T-cell (primary cell): ENCODE measurements at places on chromosomes 2 and 18.
A peak's percentile ranks its signal among the peaks of the same experiment; 100 is the strongest.

- no peak for DNase-seq
These were observed 12.3 kb upstream of the SEMA4C start for GRCh38 chr2:96882230-96882629.

DNA sequence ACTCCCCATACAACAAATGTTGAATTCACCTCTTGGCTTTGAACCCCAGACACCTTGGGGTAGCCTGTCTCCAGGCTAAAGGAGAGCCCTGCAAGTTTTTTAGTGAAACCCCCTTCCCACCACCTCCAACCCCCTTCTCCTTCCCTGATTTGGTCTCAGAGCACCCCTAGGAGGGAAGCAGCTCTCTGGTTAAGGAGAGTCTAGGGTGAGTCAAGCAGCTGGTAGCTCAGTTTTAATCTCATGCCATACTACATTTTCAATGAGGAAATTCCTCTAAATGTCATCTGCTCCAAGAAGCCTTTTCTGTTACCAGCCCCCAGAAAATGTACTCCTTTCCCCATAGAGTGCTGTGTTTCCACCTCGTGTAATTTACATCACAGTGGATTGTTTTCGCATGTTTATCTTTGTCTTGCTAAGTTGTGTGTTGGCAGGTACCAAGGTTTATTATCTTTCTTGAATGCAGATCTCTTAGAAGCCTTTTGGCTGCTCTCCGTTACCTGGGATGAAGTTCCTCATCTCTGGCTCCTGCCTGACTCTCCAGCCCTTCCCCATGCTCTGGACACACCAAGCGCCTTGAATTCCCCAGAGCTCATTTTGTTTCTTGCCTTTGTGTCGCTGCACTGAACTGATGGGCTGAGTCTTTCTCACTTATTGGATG lies 82.2 kb downstream of the ASAP2 start:
- DNase-seq: no peak

DNA sequence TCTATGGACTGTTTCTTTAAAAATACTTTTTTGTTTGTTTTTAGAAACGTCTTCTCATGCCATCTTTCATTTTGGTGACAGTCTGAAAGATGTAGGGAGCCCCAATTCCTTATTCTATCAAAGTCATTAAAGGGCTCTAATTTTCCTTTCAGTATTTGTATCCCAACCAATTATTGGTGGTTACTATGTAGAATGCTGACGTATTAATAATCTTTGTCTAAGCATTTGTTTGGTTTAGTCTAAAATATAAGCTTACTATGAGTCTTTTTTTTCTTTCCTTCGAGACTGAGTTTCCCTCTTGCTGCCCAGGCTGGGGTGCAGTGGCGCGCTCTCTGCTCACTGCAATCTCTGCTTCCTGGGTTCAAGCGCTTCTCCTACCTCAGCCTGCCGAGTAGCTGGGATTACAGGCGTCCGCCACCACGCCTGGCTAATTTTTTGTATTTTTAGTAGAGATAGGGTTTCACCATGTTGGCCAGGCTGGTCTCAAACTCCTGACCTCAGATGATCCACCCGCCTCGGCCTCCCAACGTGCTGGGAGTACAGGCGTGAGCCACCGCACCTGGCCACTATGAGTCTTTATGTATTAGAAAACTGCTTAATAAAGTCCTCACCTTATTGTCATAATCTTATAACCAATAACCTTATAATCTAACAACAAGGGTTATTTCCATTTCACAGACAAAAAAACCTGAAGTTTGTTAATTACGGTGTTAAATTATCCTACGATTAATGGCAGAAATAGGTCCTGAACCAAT lies 849 bp upstream of the VRK2 start:
- DNase-seq: no peak

DNA sequence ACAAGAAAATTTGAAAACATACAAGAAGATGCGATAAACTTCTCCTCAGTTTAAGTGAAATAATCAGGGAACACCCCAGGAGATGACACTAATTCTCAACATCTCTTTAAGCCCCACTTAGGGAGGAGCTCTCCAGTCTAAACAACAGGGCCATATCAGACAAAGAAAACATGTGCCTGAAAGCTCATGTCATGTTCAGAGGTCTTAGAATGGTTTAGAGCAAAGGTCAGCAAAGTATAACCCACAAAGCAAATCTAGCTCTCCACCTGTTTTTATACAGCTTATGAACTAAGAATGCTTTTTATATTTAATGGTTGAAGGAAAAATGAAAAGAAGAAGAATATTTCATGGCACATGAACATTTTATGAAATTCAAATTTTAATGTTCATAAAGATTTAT lies 155.6 kb upstream of the NOL4 start:
- no peak for DNase-seq

DNA sequence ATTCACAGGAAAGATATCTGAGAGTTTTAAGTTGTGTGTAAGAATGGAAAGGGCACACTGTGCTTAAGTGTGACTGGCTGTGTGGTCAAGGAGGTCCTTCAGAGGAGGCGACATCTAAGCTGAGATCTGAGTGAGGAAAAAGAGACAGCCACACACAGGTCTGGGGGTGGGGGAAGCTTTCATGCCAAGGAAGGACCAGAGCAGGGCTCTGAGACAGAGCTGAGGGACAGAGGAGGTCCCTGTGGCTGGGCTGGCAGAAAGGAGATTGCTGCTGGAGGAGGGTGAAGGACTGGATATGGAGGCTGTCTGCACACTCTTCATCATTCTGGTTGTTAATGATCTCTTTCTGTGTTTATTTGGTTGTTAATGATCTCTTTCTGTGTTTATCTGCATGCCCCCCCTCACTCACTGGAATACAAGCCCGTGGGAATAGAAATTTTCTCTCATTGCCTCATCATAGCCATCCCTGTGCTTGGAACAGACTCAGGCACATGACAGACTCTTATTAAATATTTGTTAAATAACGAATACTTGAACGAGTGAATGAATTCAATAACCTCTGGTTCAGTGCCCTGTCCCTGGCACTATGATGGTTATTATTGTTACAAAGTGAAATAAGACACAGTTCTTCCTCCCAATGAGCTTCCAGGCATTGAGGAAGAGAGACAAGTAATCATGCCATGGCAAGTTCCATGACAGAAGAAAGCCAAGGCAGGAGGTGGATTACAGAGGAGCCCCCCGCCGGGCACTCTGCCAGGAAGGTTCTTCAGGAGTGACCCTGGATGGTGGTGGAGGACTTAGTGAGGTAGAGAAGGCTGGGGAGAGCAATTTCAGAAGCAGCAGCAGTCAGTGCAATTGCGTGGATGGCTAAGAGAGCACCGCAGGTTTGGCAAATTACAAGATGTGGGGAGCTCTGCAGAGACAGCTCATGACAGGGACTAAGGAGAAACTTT lies 399.4 kb upstream of the HS6ST1 start:
- no peak for DNase-seq

DNA sequence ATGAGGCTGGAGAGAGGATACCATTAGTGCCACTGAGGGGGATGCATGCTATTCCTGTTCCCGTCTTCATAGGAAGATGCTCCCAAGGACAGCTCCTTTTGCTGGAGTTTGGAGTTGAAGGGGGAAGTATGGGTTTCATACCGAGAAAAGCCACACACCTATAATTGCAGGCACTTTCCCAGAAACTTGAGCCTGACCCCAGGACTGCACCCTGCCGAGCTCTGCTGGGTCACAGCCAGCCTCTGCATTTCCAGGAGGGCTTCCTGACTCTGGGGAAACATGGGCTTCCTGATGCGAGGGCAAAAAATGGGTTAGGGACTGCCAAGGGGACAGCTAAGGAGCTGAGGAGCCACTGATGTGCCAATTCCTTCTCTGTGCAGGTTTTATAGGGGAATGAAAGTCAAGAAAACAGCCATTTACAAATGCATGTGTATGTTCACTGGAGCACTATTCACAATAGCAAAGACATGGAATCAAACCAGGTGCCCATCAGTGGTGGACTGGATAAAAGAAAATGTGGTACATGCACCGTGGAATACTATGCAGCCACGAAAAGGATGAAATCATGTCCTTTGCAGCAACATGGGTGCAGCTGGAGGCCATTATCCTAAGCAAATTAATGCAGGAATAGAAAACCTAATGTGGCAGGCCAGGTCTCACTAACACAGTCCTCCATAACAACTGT lies 104.5 kb downstream of the ACAA2 start:
- no peak for DNase-seq

- DNase-seq: no peak
These were observed 148.4 kb downstream of the SH3RF3 start for GRCh38 chr2:109277406-109277805.

DNA sequence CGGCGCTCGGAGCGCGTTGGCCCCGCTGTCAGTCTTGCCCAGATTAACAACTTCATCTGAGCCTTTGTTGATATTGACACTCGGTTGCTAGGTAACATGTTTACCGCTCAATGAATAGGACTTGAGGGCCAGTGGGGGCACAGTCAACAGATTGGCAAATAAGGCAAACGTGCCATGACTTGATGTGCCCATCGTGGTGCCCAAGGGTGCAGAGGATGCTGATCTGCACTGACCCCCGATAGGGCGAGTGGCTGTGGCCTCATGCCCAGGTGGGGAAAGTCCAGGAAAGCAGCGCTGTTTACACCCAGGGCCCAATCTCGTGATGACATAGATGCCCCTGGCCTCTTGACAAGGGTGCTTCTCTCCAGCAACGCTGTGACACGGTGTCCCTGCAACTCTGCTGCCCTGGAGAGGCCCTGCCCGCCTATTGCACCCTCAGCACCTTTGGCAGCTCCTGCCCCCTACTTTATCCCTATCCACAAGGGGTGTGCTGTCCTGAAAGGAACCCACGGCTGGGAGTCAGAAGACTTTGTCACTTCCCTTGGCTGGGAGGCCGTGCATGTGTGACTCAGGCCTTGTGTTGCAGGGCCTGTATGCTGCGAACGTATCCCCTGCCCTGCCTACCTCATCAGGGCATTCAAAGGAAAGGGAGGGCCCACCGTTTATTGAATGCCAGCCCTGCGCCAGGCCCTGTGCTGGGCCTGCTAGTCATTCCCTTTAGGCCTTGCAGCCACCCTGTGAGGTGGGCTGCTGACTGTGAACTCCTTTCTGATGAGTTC lies 158.0 kb downstream of the INHBB start:
- no peak for DNase-seq

DNA sequence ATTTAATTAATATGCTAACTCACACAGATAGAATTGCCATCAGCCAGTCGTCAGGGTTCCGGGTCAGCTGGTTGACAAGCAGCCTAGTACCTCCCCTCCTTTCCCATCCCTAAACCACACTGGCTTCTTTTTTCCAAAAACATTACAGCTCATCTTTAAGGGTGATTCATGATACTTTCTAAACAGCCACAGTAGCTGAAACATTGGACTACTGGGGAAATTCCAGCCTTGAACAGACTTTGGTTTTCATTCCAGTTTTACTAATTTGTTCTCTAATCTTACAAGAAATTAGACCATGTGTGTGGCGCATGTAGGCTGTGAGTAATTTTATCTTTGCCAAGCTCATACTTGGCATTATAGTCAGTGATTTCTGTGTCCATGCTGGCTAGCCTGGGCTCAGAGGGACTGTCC lies 110.8 kb downstream of the FMNL2 start:
- DNase-seq: no peak

DNA sequence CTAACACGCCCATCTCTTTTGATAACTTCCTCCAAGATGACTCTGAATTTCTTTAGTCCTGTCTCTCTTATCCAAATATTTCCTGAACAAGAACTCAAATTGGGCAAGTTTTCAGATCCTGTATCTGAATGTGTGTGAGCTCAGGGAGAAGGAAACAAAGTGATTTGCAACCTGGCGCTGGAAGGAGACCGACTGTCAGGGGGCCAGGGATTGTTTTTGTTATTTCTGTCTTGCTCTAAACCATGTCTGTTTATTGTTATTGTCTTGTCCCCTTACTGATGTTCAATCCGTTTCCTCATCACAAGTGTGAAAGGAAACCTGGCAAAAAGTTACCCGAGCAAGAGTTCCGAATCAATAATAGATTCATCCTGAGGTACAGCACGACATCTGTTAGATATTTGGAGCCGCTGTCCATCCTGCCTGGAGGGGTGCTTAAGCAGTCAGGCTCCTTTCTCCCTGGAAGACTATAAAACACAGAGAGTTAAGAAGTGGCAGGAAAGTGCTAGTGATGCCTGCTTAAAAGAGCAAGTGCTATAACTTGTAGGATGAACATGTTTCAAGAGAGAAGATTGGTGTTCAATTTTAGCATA lies 132.5 kb upstream of the OSR1 start:
- no peak for DNase-seq

- DNase-seq: no peak
These were observed 130.1 kb downstream of the OLA1 start for GRCh38 chr2:174117951-174118930.

- no peak for DNase-seq
These were observed 93.0 kb upstream of the FIGN start for GRCh38 chr2:163828771-163829170.

DNA sequence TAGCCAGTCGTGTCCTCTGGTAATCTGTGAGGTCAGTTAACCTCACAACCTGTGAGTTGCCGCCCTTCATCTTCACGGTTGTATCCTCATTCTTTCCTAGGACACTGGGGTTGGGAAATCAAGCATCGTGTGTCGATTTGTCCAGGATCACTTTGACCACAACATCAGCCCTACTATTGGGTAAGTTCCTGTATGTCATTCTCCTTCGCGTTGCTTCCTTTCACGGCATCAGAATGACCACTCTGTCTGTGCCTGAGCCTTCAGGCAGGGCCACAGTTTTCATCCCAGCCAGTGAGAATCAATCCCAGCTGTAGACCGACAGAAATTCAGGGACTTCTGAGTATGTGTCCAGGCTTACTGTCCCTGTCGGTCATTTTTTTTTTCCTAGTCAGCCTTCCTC lies 67.1 kb downstream of the RAB31 start:
- no peak for DNase-seq

- peak; percentile 20 for DNase-seq
These were observed 11.2 kb downstream of the ANKAR start for GRCh38 chr2:189685540-189686229.

- DNase-seq: no peak
These were observed 228.3 kb downstream of the PTGR3 start for GRCh38 chr18:74980669-74981068.

DNA sequence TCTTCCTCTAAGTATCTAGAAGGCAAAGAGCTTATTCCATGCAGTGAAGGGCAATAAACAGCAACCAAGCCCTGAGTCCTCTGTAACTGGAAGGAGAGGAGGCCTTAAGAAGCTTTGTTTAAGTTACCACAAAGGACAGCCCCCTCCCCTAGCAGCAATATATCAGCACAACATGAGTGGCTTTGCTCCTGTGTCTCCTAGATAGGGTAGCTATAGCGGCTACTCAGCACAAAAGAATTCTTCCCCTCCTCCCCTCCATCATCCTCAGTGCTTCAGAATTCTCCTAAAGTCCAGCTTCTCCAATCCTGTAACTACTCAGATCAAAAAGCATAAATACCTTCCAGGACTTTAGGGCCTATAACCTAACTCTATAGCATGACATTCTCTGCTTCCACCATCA lies 16.5 kb downstream of the SUMO1 start:
- no peak for DNase-seq
